ENCODE measurements at places on chromosomes 4 and X.
A peak's percentile ranks its signal among the peaks of the same experiment; 100 is the strongest.

DNA sequence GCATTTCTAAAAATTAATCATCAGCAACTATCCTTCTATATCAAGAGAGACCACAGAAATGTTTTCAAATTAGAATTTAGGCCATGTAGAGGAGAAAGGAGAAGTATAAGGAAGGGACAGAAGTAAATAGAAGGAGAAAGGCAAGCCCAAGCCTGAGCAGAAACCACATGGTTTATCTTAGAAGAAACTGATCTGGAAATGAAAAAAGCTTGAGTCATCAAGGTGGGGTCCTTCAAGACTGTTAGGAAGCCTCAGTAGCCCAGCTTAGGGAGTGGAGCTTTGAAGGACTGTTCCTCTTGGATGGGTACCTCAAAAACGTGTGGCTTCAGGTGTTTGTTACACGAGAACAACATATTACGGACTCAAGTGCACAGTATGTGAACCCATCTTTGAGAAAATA, 4.5 kb downstream of the BMX start:
- no peak for DNase-seq

DNA sequence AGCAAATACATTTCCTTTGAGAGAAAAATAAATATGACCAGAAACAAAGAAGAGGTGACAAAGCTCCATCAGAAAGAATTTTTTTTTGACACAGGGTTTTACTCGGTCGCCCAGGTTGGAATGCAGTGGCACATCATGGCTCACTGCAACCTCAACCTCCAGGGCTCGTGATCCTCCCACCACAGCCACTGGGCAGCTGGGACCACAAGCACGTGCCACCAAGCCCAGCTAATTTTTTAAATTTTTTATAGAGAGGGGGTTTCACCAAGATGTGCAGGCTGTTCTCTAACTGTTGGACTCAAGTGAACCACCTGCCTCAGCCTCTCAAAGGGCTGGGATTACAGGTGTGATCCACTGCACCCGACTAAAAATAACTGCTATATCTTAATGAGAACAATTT, 10.3 kb downstream of the ADH5 start:
- no peak for DNase-seq

DNA sequence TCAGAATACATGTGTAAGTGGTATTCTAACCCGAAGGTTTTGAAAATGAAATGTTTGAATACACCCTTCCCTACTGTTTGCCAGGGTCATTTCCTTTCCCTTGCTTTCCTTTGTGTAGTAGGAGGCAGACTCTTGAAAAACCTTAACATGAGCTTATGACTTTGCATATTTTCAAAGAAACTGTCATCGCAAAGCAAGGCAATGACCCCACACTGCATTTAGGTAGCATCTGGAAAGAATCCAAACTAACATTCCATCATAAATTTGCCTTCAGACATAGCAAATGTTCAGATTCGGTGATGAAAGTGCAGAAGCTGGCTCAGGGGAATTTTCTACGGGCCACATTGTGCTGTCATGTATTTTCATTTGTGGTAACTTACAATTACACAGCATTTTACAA, 32.3 kb downstream of the SH2D1A start:
- no peak for DNase-seq

- peak; percentile 5 for DNase-seq
Observed at GRCh38 chrX:130575831-130576389, 174.1 kb downstream of the RBMX2 start.

DNA sequence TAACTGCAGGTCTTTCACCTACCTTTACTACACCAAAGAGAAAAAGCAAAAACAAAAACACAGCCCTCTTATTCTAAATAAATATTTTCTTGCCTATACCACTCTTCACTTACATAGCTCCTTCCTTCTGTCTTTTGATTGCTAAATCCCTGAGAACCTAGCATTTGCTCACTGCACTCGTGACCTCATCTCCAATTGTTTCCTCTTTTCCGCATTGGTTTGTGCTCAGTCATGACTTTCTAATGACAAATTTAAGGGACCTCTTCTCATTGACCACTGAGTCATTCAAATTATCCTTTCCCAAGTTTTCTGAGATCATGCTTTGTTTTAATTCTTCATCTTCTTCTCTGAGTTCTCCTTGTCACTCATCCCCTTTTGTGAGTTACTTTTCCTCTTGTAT, 1697.1 kb downstream of the STIM2 start:
- no peak for DNase-seq

GRCh38 chr4:48589098-48589445, 99.0 kb downstream of the ZAR1 start:
- DNase-seq = no peak

- DNase-seq = no peak
Observed at GRCh38 chr4:675980-676870, 1.9 kb downstream of the MYL5 start.

GRCh38 chr4:70747874-70748273, 26.1 kb downstream of the RUFY3 start:
- DNase-seq = no peak

GRCh38 chr4:26083987-26084386, 170.0 kb downstream of the SMIM20 start:
- no peak for DNase-seq

DNA sequence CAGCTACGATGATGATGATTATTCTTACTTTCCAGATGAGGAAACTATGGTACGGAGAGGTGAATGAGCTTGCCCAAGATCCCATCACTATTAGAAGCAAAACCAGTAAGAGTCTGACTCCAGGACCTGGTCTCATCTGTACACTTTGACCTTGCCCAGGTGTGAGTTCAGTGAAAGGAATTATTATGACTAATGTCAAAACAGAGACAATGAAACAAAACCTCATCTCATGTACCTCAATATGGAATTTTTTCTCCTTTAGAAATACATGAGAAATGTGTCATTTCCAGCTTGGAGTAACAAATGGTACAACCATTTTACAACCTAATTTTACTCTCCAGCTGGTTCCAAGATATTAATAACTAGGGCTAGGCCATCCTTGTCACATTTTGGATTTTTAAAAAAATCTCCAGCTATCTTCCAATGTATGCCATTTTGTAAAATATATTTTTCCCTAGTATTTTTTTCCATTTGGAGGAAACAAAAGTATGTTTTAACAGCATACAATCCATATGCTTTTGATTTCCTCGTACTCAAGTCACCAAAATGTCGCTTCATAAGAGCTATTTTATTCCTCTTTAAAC, 213.8 kb downstream of the PTTG2 start:
- DNase-seq = no peak

- DNase-seq = no peak
Observed at GRCh38 chr4:150973626-150974251, 41.3 kb downstream of the LRBA start.

DNA sequence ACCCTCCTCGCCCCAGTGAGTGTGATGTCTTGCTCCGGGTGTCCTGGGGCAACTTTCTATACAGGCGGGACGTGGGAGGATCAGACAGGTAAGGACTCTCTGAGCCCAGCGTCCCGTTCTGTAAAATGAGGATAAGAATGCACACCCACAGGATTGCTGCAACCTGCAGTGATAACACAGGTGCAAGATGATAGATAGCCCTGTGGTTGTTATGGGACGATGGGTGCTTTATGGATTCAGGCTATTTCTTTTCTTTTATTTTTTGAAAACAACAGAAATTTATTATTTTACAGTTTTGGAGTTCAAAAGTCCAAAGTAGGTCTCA, 28.6 kb downstream of the BEX3 start:
- DNase-seq = no peak

DNA sequence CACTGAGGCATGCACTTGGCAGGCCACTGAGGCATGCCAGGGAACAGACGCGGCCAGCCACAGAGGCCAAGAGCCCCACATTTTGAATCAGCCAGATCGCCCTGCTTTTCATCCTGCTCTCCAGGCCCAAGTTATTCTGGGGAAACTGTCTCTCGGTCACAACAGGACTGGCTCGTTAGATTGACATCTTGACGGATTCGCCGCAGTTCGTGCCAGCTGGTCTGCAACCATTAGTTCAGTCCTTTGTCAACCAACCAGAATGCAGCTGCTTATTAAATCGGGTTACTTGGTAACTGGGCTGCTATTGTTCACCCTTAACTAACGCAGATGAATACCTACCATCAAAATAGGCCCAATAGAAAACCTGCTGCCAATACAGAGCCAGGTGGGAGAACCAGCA, 16.7 kb downstream of the CLDN34 start:
- DNase-seq = no peak
